Pulmonary artery endothelial cell (primary cell): ENCODE measurements at places on chromosomes 2 and 18. TPM values are rescaled to one million over a fixed set of nuclear protein-coding genes. Genes with fewer than 3 reads are reported as not detected.

- no peak for DNase-seq
Observed at GRCh38 chr18:50675043-50675442, 115.2 kb downstream of the MAPK4 start.

GRCh38 chr2:62200291-62200841 lies 4.5 kb downstream of the B3GNT2 start:
- no peak for DNase-seq

GRCh38 chr2:203997980-203998809 lies 61.6 kb downstream of the ICOS start:
- DNase-seq: no peak

DNA sequence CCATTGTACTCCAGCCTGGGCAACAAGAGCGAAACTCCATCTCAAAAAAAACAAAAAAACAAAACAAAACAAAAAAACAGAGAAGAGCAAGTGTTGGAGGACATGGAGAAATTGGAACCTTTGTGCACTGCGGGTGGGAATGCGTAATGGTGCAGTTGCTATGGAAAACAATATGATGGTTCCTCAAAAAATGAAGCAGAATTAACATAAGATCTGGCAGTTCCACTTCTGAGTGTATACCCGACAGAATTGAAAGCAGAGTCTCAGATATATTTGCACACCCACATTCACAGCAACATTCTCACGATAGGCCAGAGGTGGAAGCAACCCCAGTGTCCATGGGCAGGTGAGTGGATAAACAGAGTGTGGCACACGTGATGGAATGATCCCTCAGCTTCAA lies 11.0 kb upstream of the RALB start:
- no peak for DNase-seq

Gene TSGA10
- 1.3 and 2.4 TPM in 2 replicates for total RNA-seq
